Heart left ventricle (tissue), 16 donors: ENCODE measurements at places on chromosomes 6 and 20. TPM values are rescaled to one million over a fixed set of nuclear protein-coding genes. Genes with fewer than 3 reads are reported as not detected.

GRCh38 chr20:18596270-18596669, 8.4 kb downstream of the DTD1 start:
- no peak for DNase-seq

GRCh38 chr6:17884498-17885478, 102.6 kb downstream of the KIF13A start:
- DNase-seq, result no peak

DNA sequence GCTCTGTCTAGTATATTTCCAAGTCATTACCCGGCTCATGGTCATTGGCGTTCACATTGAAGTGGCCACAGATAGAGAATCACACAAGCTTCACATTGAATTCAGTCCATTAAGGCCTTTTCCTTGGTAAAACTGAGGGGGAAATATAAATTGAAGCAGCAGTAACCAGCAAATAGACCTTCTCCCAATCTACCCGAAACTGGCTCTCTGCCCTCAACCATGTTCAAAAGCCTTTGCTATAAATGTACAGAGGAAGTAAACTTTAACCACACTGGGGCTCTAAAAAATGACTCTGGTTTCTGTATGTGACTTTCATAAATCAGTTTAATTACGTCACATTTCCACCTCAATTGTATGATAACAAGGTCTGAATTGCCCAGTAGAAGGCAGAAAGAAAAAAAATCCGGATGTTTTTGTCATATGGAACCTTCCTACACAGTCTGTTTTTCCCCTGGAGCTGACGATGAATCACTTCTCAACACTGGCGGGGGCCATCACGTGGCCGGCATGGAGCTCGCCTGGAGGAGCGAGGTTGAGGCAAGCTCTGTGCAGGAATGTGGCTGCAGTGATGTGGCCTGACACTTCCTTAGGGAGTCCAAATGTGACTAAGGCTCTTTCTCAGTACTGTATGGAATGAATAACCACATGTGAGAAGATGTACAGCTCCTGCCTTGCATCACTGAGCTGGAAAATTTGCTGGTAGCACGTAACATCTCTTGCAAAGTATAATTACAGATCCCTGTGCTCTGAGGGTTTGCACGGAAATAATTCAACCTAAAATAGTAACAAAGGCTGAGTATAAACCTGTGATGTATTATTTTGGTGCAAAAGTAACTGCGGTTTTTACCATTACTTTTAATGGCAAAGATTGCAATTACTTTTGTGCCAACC, 58.6 kb upstream of the SNX9 start:
- peak; percentile 79 for DNase-seq

DNA sequence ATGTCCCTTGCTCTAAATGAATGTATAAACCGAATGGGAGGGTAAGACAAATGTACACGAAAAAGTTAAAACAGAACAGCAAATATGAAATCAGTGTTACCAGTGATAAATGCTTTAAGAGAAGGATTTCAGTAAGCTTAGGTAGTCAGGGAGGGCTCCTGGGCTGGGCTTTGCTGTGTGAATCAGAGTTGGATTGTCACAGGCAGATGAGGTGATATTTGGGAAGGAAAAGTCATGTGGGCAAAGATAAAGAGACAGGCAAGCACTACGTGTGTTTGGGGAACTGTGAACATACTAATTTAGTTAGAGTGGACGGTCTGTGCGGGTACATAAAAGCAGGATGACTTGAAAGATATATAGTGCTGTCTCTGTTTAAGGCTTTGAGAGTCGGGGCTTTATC, 114.8 kb downstream of the CRYBG1 start:
- DNase-seq, result no peak

GRCh38 chr6:79635232-79635543, 4.1 kb downstream of the SH3BGRL2 start:
- DNase-seq, result no peak

GRCh38 chr6:68279793-68280557, 355.1 kb upstream of the ADGRB3 start:
- DNase-seq, result no peak

DPPA5 gene
- not detected for total RNA-seq

BHLHE23 gene
- not detected for total RNA-seq

DNA sequence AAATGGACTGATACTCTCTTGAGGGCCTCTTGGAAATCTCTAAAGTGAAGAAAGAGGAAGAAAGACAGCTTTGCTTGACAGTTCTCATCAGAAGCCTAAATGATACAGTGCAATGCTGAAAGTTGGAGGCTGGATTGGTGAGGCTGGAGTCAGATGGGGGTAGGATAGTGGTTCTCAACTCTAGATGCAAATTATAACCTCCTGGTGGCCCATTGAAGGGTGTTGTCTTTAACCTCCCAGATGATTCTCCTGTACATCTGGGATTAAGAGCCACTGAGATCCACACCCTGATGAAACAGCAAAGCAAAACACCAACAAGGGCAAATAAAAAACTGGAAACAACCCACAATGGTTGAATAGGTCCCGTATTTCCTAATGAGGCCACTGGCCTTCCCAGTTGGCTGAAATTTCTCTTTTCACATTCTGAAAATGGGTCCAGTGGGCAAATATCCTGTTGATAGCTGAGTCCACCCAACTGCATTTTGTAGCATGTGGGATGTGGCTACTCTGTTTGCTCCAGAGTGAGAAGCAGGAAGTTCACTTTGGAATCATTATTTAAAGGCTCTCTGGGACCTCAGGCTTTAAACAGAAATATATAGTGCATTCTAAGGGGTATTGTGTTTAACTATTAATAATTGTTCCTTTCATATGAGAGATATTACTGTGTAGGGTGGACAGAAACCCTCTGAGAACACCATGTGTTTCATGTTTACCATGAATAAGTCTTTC, 208.1 kb downstream of the SOX4 start:
- no peak for DNase-seq

JPH2 gene
- 167 TPM for total RNA-seq

DNA sequence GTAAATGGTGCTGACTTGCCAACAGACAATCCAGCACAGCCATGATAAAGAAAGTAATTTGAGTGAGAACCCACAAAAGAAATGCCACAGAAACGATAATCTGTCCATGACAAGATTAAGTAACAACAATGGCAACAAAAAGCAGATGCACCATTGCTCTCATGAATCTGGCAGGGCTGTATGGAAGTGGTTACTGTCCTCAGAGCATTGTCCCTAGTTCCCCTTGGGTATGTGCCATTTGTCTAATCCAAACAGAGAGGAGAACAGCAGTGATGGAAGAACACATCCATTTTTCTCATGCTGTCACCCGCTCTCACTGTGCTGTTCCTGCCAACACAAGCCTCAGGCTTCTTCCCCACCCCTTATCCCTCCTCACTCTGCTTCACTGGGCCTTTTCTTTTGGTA, 65.8 kb downstream of the REV3L start:
- DNase-seq, result peak; percentile 32

DNA sequence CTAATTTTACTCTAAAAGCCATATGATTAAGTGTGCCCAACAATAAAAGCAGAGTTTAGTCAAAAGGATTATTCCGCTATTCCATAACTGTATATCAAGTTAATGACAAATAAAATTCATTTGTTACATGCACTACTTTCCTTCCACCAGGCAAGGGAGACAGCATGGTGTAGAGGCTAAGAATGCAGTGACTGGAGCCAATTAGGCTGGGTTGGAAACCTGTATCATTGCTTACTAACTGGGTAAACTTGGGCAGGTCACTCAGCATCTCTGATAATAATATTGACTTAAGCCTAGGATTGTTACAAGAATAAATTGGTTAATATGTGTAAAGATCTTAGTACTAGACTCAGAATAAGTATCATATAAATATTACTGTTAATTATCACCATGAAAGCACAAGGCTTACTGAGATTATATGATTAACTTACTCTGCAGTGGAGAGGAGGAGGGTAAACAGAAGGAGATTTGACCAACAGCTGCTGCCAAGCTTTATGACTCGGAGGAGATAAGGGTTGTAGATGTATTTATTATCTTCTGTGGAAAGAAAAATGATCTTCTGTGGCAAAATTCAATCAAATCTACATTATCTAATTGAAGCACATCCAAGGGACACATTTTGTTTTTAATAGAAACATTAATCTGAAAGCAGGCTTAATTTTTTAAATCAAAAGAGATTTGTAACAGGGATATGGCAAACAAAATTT, 1459.9 kb downstream of the GRIK2 start:
- DNase-seq, result no peak

- peak; percentile 37 for DNase-seq
Measured at GRCh38 chr20:40682104-40682981, 6.7 kb downstream of the MAFB start.

- DNase-seq, result no peak
Measured at GRCh38 chr6:41371992-41372831, 36.8 kb downstream of the NCR2 start.

YIPF3 gene
- 83.3 TPM for total RNA-seq

DNA sequence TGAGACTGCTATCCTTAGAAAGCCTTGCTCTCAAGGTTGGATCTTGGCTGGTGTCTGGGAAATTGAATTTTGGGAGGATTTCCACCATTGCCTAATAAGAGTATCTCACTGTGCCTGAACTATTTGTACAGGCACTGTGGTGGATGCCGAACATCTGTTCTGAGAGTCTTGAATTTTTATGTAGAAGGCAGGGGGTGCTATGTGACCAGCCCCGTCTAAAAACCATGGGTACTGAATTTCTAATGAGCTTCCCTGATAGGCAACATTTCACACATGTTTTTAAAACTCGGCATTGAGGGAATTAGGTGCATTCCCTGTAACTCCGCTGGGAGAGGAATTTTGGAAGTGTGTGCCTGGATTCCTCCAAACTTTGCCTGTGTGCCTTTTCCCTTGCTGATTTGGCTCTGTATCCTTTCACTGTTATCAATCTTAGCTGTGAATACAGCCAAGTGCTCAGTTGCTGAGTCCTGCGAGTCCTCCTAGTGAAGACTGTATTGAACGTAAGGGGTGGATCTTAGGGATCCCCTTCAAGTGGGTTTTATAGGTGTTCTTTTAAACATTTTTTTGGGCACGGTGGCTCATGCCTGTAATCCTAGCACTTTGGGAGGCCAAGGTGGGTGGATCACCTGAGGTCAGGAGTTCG, 27.6 kb upstream of the SCAF8 start:
- no peak for DNase-seq

- no peak for DNase-seq
Measured at GRCh38 chr6:43744931-43745727, 24.9 kb upstream of the VEGFA start.

GRCh38 chr6:100627911-100628758, 163.4 kb upstream of the SIM1 start:
- DNase-seq, result no peak

GRCh38 chr20:16678779-16679178, 51.0 kb upstream of the SNRPB2 start:
- no peak for DNase-seq

C6orf141 gene
- total RNA-seq, result not detected

DNA sequence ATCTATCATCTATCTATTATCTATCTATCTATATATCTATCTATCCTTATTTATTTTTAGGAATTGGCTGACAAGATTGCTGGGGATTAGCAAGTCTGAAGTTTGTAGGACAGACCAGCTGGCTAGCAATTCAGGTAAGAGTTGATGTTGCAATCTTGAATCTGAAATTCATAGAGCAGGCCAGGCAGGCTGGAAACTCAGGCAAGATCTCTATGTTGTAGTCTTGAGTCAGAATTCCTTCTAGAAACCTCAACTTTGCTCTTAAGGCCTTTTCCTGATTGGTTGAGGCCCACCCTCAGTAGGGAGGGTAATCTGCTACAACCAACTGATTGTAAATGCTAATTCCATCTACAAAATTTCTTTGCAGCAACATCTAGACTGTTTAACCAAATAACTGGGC, 19.2 kb downstream of the MAPK13 start:
- no peak for DNase-seq

DNA sequence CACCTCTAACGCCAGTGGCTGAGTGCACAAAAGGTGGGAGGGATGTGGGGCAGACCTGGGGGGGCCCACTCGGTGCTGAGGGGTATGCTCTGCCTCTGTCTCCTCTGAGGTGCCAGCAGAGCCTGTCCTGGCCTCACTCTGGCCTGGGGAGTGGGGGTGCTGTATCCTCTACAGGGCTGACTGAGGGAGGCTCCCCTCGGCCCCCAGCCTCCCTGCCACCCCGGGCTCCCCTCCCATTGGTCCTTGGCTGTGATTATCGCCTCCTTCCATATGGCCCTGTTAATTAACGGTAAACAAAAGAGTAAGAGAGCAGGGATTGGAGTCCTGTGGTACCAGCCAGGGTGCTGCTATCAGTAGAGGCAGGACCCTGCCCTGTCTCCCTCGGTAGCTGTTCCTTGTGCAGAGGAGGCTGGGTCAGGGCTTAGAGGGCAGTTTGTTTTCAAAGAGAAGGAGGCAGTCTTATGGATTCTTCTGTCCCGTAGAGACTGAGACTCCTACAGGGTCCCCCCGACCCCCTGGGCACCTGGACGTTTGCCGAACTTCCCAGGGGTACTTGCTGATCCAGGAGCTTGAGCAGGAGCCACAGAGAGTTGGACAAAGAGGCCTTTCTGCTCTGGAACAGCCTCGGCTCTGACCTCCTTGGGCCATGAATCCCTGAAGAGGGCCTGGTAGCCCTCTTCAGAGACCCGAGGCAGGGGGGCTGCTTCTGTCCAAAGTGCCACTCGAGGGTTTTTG, 1.8 kb downstream of the MYT1 start:
- no peak for DNase-seq

GRCh38 chr6:145147559-145147958, 587.8 kb downstream of the EPM2A start:
- DNase-seq, result no peak

GRCh38 chr6:4727217-4727616, 49.0 kb upstream of the CDYL start:
- DNase-seq, result no peak

- no peak for DNase-seq
Measured at GRCh38 chr20:16271450-16271849, 301.8 kb downstream of the KIF16B start.

HLA-DQB2 gene
- total RNA-seq, result 1.9 TPM

DNA sequence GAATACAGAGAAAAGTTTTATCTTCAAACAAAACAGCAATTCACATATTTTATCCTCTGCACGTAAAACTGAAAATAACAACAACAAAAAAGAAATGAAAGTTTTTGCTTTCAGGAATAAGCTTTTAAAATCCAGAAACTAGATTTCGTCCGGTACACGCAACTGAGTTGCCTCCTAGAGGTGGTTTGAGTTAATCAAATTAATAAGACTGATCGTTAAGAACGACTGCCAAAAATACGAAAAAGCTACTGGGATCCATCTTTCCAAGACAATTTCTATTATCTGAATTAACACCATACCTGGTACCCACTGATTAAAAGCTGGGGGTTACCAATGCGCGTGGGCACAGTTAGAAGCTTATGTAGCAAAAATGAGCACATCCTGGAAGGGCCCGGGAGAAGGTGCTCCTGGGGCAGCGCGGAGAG, 669 bp downstream of the PDCD2 start:
- DNase-seq, result no peak

DNA sequence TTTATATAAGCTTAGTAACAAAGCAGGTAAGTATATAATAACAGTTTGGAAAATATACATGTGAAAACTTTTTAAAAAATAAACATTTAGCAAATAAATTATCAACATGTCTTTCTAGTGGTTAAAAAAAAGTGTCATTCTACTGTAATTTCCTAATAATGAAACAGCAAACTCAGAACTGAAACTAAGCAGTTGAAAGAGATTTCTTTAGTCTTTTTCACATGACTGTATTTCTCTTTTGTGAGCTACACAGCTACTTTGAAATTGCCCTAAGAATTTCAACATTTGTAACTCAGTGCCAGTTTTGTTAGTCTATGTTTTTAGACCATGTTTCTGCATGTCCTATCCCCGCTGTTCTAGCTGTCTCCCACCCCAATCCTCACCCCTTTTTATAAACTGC, 28.4 kb upstream of the SDHAF4 start:
- no peak for DNase-seq

ZSCAN16 gene
- 1.7 TPM for total RNA-seq
